ENCODE measurements at places on chromosomes 13 and 19.
A peak's percentile ranks its signal among the peaks of the same experiment; 100 is the strongest.

GRCh38 chr13:33230178-33230881 is 55.2 kb downstream of the STARD13 start:
- no peak for DNase-seq

GRCh38 chr13:112057736-112058518 is 9.0 kb upstream of the SOX1 start:
- peak; percentile 78 for DNase-seq

DNA sequence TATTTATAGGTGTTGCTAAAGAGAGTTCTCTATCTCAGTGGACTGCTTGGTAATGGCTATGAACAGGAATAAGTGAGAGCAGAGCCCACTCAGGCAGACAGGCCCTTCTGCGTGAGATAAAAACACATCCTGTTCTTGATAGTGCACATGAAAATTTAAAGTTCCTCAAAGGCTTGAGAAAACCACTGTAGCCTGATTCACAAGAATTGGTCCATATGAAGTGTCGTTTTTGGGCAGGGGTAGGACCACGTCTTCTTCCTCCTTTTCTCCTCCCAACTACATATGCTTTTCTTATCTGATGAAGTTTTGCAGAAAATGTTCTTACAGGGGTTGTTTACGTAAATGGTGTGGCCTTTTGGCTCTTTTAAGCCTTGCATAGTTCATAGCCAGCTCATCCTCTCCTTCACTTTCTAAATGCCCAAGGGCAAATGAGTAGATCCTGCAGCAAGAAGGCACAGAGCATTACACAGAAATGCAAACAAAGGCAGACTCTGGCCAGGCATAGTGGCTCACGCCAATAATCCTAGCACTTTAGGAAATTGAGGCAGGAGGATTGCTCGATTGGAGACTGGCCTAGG is 53.8 kb downstream of the RNF6 start:
- no peak for DNase-seq

GRCh38 chr19:29409076-29409862 is 116.5 kb upstream of the VSTM2B start:
- no peak for DNase-seq

DNA sequence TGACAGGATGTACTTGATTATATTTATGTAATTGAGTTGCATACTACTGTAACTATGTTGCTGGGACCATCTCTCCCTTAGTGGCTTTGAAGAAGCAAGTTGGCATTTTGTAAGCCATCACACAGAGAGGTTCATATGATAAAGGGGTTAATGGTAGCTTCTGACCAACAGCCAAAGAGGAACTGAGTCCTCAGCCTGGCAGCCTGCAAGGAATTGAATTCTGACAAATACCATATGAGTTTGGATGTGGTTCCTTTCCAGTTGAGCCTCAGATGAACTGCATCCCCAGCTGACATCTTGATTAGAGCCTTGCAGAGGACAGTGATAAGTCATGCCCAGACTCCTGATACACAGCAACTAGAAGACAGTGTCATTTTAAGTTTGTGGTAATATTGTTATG is 8.6 kb upstream of the MYCBP2 start:
- no peak for DNase-seq

DNA sequence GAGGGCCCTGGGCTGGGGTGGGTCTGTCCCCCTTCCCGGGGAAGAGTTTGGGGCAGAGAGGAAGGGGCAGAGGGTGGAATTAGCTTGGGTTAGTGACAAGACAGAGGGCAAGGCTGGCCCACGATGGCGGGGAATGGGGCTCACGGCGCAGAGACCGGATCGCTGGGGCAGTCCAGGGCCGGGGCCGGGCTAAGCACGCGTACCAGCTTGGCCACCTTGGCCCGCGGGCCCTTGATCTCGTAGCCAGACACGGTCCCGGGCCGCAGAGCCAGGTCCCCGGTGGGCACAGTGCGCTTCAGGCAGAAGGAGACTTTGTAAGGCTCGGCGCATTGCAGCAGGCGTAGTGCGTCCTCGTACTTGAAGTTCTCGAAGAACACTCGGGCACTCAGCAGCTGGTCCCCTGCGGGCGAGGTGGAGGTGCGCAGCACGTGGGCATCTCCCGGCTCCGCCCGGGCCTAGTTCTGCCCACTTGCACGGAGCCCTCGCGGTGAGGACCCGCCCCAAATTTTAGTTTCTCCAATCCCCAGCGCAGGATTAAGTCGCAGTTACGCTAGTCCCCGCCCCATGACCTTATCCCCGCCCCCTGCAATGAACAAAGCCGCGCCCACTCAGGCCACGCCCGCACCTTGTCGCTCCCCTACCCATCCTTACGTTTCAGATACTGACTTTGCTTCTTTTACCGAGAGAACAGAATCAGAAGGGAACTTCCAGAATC is 8.6 kb upstream of the HIPK4 start:
- DNase-seq: peak; percentile 52

DNA sequence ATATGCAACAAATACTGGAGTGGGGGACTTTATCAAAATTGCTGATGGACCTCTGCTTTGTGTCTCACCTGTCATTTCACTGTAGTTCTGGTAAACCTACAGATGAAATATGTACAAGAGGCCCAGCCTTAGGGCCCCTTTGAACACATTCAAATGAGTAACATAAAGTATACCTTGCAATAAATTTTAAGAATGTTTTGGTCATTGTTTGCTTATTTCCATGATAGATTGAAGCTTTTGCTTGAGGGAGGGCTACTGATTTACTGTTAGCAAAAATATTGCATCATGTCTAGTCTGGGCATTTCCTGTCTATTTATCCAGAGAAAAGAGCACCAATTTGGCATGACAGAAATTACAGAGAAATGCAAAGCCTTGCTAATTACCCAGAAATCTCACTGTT is 705.5 kb upstream of the PCDH9 start:
- DNase-seq: no peak

- no peak for DNase-seq
These were observed 21.0 kb upstream of the UFM1 start for GRCh38 chr13:38328699-38329098.

Data from NCI-H1105 treated with DMSO at 0.1 percent for 48 hours (cell line).